Activated CD4-positive, alpha-beta T cell treated with anti-CD3 and anti-CD28 coated beads, Interleukin-2, amount 50 U/mL, for 1 hour (primary cell): ENCODE measurements at places on chromosomes 3 and 15.

DNA sequence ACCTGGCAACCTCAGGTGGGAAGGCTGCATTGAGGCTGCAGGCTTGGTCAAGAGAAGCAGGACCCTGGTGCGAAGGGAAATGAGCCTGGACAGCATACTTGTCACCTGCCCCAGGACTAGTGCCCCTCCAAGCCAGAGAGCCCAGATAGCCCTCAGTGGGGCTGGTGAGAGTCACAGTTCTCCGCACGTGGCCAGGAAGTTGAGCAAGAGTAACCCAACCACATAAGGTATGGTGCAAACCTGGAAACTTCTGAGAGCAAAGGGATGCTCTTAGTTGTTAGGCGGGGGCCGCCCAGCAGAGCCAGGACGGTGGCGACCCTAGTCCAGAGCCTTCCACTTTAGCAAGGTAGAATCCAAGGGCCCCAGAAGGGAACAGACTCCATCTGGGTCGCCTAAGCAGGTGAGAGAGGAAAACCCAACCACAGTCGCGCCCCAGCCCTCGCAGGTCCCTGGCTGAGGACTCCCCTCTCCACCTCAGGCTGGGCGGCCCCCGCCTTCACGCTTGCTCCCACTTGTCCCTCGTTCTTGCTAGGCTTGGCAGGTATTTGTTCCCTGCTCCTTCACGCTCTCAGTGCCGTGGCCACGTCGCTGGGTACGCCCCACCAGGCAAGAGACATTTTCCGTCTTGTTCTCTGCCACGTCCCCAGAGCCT is 1.1 kb upstream of the VPS18 start:
- no peak for DNase-seq

- no peak for DNase-seq
These were observed 111.7 kb upstream of the OSTN start for GRCh38 chr3:191087391-191087790.

DNA sequence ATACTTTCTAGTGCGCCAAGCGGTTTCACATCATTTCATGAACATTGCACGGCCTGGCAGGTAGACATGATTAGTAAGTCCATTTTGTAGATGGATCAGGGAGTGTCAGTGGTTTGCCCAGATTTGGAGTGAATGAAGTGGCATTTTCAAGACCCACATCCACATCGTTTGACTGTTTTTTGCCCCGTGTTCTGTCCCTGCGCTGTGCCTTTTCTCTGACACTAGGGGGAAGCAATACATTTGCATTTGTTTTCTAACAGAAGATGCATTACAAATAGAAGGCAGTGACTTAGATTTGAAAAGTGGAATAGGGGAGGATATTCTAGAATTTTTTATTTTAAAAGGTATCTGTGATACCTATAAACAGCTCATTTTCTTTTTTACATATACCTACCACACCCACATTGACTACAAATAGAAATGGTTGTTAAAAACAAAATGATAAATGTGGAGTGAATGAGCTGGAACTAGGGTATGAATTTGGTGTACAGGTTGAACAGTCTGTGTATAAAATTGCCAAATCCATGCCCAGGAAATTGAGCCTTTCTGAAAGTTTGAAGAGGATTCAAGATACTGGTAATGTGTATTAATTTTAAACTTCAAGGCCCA is 98.0 kb downstream of the USP13 start:
- DNase-seq, result no peak

GRCh38 chr15:80182611-80183261 is 29.9 kb downstream of the FAH start:
- DNase-seq, result no peak

- no peak for DNase-seq
These were observed 24.8 kb upstream of the RBP1 start for GRCh38 chr3:139564294-139564861.

DNA sequence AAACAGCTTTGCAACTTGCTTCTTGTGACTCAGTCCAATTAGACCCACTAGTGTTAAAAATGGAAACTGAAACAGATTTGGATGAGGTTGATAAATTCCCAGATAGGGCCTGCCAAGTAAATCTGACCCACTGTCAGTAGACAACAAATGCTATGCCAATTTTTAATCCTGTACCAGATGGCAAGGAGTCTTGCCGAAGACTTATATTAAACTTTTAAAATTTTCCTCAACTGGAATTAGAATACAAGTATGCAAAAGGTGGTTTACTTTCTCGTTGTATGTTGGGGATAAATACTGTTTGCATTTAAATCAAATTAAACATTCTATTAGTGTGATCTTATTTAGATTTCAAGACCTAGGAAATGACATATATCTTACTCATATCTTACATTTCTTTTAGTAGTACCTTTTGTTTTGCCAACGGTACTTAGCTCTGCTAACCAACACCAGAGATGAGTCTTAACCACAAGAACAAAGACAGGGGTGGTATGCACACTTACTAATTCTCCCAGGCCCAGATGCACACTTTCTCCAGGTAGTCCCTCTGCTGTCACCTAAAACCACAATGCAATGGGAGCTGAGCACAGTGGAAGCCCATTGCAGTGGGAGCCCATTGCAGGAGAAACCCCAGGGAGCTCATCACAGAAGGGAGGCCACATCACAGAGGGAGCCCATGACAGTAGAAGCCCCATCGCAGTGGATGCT is 77.8 kb downstream of the WWTR1 start:
- no peak for DNase-seq

DNA sequence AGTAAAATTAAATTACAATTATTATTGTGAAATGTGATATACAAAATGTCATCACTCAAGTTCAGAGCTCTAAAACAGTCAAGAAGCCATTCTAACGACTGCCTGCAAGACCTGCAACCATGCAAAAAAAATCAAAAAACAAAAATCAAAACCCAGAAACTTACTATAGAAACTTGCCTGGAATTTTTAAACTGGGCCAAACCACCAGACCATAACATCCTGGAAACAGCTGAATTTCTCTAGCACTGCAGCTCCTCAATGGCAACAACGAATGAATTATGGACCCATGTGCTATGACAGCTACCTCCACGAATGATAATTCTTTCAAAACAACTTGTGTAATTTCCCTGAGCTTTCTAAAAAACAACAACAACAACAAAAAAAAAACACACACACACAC is 130.0 kb upstream of the KCNMB2 start:
- no peak for DNase-seq

DNA sequence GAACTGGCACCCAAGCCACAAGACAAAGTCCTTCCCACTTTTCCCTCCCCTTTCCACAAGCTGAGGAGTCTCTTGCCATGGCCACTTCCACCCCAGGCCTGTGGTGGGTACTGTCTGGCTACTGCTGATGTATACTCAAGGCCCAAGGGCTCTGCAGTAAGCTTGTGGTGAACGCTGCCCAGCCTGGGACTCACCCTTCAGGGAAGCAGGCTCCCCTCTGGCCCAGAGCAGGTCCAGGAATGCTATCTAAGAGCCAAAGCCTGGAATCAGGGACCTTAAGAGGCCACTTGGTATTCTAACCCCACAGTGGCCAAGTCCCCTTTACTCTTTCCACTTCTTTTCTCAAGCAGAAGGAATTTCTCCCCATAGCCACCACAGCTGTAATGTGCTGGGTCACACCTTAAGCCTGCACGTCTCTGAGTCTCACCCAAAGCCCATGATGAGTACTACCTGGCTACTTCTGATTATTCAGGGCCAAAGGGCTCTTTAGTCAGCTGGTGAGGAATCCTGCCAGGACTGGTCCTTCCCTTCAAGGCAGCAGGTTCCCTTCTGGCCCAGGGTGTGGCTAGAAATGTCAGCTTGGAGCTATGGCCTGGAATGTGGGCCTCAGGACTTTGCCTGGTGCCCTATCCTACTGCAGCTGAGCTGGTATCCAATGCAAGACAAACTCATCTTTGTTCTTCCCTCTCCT is 4.0 kb downstream of the PATL2 start:
- DNase-seq, result no peak

- no peak for DNase-seq
These were observed 564 bp upstream of the GABPB1 start for GRCh38 chr15:50355619-50355905.

- DNase-seq, result no peak
These were observed 281.8 kb downstream of the FAM43A start for GRCh38 chr3:194967151-194968117.

DNA sequence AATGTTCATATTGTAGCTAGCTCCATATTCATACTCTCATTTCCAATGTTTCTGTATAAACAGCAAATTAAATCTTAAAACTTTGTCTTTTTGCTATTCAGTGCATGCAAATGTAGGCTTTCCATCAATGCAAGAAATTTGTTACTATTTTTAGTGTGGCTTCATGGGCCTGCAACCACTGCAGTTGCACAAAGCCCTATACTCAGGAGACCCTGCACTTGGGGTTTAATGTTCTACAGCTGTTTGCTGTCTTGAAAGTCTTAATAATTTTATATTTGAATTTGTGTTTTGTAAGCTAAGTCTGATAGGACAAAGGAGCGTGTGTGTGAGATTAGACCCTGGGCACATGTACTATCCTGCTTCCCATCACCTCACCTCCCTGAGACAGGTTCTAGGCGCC is 9.6 kb downstream of the PYDC2 start:
- DNase-seq, result no peak

- DNase-seq, result no peak
These were observed 114.2 kb upstream of the UMPS start for GRCh38 chr3:124615896-124616543.

GRCh38 chr3:31322460-31322859 is 210.3 kb upstream of the STT3B start:
- no peak for DNase-seq

DNA sequence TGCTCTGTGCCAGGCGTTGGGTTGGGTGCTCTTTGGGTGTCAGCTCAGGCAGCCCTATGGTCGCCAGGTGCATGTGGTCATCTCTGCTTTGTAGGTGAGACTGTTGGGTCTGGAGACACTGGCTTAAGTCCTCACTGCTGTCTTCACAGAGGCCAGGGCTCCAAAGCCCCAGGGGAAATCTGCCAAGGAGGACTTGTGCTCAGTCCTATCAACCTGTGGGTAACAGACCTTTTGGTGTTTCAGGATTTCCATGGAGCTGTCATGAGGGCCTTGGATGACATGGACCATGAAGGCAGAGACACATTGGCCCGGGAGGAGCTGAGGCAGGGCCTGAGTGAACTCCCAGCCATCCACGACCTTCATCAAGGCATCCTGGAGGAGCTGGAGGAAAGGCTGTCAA is 50.1 kb upstream of the NR2C2 start:
- no peak for DNase-seq

DNA sequence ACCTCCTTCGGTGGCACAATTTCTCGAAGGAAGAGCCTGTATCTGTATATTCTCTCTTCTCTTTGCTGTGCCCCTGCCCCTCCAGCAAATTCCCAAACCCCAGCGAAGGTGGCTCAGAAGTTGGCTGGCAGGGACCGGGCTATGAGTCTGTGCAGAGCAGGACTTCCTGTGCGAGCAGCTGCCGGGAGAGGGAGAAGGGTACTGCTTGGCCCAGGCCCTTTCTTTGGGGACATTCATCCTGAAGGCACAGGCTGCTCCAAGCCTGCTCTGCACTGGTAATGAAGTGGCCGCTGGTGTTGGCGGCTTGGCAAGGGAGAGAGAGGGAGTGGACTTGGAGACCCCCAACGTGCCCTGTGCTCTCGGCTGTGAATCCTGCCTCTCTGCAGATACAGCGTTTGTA is 1.5 kb downstream of the SLC6A11 start:
- DNase-seq, result no peak

- no peak for DNase-seq
These were observed 84.0 kb downstream of the IFT80 start for GRCh38 chr3:160314995-160315394.

DNA sequence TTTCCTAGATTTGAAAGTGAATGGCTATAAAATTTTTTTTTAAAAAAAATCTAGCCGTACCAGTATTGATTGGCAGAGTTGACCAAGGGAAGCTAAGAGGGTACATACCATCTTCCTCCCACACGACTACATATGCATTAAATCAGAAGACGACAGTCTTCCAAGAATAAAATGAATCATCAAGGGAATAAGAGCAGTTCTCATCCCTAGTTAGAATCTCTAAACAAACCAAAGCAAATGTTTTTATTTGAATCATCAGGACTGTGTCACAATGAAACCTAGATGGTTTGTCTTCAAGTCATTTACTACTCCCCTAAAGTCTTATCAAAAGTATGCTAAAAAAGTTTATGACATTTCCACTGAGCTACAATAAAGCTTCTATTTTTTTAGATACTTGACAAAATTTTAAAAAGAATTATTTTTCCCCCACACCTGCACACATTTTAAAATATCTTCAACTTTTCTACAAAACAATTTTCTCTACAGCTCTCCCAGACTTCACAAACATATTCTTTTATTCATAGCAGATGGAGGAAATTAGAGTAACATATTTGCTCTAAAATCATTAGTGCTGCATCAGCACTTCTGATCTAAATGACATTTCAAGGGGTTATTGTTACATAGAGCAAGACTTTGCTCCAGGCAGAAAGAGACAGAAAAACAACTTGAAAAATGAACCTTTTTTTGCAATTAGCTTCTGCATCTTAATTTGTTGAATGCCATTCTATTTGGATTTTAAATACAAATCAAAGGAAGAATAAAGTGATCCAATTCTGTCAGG is 547.1 kb downstream of the FHIT start:
- no peak for DNase-seq

DNA sequence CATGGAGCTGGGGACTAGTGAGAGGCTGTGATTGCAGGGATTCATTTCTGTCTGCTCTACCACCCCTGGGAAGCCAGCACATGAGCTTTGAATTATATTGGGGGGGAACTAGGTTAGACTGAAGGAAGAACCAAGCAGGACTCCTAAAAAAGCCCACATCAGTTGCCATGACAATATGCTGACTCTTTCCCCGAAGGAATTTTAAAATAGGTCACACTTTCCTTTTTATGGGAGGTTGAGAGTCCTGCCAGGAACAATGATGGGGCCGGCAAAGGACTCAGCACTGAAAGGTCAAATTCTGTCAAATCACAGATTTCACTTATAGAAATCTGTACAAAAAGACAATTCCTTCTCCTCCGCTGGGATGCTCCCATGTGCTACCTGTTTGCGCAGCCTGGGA is 130.8 kb downstream of the ZNF621 start:
- no peak for DNase-seq

DNA sequence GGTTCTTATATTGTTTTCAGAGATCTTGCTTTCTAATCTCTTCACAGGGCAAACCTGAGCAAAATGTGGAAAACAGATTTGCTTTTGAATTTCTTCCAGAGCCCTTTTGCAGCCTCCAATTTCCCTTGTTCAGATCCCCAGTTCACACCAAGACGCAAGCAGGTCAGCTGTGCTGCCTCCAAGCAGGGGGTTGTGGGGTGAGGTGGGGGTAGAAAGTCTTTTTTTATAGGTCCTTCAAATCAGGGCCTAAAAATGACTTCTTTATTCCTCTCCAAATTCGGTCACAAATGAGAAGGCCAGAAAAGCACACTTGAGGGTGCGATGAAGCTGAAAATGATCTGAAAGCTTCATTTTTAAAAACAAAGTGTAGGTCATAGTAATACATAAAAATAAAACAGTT is 26.3 kb upstream of the AVEN start:
- DNase-seq, result no peak
